ENCODE measurements at places on chromosomes 2 and 18.

DNA sequence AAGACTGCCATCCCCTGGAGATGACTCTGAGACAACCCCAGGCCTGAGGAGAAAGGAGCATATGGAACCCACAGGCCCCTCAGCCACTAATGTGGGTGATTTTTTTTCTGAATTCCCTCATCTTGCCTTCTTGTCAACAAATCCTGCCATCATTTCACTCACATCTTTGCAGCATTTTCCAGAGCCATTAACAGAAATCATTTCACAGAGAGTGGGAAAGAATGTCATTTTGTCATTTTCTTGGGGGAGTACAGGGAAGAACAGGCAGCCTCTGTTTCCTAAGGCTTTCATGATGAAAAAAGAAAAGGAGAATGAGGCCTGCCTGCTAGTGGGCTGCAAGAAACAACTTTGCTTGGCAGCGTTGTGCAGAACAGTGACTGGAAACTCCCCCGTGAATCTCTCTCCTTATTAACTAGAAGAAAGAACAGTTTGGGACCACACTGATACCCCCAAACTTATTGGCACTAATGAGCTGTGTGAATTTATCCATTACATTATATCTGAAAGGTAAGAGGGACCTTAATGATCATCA, 1464.6 kb upstream of the CELF4 start:
- no peak for DNase-seq

- no peak for DNase-seq
Measured at GRCh38 chr18:57062844-57063243, 84.0 kb upstream of the BOD1L2 start.

- DNase-seq = no peak
Measured at GRCh38 chr2:188813315-188813714, 160.9 kb upstream of the COL3A1 start.

GRCh38 chr2:30325600-30326328, 94.4 kb downstream of the LBH start:
- no peak for DNase-seq

- DNase-seq = no peak
Measured at GRCh38 chr2:156476850-156477206, 40.6 kb downstream of the GPD2 start.

DNA sequence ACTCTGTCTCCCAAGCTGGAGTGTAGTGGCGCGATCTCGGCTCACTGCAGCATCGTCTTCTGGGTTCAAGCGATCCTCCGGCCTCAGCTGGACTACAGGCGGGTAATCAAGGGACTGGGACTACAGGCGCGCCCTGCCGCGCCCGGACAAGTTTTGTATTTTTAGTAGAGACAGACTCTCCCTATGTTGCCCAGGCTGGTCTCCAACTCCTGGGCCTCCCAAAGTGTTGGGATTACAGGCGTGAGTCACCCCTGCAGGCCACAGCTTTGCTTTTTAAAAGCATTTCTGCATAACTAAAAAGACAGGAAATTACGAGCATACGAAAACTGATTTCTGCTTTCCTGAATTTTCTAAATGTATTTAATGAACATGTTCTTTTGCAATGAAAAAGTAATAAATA, 916 bp upstream of the OSBPL1A start:
- no peak for DNase-seq

- DNase-seq = no peak
Measured at GRCh38 chr2:101399021-101399799, 11.9 kb upstream of the CREG2 start.

GRCh38 chr18:23935804-23936203, 78.8 kb upstream of the TTC39C start:
- DNase-seq = no peak

DNA sequence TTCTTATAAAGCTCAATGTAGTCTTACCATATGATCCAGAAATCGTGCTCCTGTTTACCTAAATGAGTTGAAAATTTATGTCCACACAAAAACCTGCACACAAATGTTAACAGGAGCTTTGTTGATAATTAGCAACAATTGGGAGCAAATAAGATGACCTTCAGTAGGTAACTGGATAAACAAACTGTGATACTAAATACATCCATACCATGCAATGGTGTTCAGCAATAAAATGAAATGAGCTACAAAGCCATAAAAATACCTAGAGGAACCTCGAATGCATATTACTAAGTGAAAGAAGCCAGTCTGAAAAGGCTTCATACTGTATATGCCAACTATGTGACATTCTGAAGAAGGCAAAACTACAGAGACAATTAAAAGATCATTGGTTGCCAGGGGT, 185.6 kb upstream of the HNRNPA3 start:
- DNase-seq = no peak

- no peak for DNase-seq
Measured at GRCh38 chr2:133040170-133040569, 370.2 kb upstream of the LYPD1 start.

- DNase-seq = no peak
Measured at GRCh38 chr2:162233197-162233596, 10.0 kb downstream of the FAP start.

GRCh38 chr2:46866770-46867246, 48.8 kb downstream of the MCFD2 start:
- DNase-seq = no peak

- peak; percentile 66 for DNase-seq
Measured at GRCh38 chr18:63342206-63342605, 22.6 kb upstream of the BCL2 start.

DNA sequence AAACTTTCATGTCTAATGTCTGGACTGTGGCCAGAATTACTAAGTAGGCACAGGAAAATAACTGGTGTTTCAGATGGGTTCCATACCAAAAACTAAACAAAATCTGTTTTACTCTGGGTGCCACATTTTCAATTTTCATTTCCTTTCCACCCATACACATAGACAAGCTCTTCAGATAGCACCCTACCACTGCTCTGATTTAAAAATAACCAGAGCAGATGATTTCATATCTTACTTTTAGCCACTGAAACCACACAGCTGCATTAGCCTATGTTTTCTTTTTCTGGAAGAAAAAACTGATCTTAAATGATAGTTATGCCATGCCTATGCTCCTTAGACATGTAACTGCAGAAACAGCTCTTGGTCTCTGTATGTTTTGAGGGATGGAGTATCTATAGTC, 647.6 kb downstream of the CPS1 start:
- DNase-seq = no peak

- no peak for DNase-seq
Measured at GRCh38 chr2:11980809-11981208, 234.4 kb downstream of the LPIN1 start.

Data from HEK293T (cell line).